Mesendoderm (in vitro differentiated cells): ENCODE measurements at places on chromosomes 11 and 22.

DNA sequence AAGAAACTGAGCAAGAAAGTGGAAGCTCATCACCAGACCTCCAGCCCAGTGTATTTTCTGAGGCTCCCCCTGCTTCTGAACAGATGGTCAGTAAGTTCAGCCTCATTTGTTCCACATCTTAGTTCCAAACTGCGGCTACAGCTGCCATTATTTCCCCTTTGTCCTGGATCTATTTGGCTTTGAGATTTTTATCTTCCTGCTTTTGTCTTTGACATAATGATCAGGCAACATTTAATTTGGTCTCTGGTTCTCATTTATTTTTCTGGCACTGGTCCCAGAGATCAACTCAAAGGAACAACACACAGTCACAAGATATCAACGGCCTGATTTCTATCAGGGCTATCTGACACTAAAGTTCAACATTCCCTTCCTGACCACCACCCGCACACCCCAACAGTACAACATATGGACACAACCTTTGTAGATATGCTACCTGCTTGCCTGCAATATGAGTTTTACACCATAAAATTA, 137.5 kb downstream of the FAM76B start:
- no peak for DNase-seq

DNA sequence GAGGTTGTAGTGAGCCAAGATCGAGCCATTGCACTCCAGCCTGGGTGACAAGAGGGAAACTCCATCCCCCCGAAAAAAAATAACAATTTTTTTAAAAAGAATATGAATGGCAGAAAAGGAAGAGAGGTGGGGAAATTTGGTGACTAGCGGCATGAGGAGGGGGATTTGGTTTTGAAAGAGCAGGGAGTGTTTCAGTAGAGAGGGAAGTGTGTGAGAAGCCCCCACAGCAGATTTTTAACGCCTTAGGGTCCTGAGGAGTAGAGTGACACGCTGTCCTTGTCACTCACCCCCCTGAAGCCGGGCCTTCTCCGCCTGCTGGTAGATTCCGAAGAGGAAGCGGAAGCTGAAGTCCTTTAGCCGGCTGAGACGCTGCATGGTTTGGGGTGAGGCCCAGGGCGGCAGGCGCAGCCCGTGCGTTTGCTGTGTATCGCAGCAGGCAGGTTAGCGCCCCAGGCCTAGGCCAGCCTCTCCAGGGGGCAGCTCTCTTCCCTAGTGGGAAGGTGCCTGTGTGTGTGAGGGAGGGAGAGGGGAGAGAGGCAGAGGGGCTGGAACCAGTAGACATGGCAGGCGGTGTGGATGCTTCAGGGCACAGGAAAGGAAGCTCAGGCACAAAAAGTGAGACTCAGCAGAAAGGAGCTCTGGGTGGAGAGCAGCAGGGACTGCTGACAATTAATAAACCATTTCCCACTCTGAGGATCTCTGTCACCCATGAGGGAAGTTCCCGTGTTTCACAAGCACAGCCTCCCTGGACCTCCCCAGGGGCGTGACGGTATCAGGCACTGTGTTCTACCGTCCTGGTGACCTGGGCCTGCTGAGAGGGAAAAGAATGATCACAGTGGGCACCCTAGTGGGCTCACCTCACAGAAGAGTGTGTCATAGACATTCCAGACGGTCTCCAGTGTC, 3.9 kb downstream of the ACP2 start:
- DNase-seq: no peak

DNA sequence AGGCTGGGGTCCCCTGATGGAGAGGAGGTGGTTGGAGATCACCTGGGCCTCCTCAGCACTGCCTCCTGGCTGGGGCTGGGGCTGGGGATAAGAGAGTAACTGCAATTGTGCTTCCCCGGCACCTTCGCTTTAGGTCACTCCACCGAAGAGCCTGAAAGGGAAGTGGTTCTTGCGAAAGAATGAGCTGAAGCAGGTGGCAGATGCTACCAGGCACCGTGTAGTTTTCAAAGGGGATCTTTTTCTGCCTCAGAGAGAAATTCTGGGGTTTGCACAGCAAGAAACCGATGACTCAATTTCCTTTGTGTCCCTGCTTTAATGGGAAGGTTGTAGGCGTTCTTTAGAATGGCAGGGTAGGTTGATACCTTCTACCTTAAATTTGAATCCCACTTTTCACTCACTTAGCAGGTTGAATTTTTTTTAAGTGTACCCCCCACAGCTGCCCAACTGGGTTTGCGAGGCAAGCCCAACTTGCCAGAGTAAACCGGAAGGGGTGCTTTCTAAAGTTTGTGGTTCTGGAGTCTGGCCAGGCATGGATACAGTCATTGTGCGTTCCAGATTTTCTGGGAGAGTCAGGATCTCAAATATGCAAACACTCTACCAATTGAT, 5.3 kb downstream of the CD44 start:
- DNase-seq: no peak

- no peak for DNase-seq
Measured at GRCh38 chr11:18748766-18749365, 22.9 kb upstream of the IGSF22 start.

- DNase-seq: no peak
Measured at GRCh38 chr22:48563966-48564330, 1263.7 kb downstream of the BRD1 start.

- peak; percentile 72 for DNase-seq
Measured at GRCh38 chr11:117717485-117718314, 79.3 kb downstream of the DSCAML1 start.

DNA sequence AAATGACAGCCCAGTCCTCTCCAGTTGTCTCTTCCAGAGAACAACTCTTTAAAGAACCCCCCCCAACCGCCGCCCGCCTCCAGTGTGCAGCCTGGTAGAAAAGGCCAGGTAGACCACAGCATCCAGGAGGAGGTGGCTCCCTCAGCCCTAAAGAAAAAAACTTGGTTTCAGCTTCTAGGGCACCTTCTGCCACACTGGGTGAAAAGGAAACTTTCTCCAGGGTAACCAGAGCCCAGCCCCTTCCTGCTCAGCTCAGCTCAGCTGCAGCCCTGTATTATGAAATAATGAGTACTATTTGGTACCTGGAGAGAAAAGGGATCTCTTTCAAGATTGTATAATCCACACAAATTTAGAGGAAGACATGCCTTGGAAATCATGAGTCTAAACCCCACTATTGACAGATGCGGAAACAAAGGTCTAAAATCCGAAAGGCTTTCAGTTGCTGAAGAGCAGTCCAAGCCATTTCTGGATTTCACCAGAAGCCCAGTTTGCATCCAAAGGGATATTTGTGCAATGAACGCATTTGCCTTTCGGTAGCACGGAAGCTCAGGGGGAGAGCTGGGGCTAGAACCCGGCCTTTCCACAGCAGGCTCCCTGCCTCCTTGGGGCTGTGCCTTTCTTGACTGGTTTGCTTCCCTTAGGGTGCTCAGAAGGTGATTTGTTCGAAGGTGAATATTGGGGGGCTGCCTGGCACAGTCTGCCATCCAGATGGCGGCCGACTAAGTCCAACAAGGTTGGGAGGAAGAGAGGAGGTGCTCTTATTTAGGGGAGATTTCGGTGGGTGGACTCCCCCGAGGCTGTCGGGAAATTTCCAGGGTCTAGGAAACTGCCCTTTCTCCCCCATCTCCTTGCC, 3.3 kb downstream of the FXYD6 start:
- DNase-seq: no peak

- no peak for DNase-seq
Measured at GRCh38 chr22:33002035-33002434, 56.1 kb downstream of the SYN3 start.

GRCh38 chr22:50605002-50605612, 4.5 kb downstream of the MAPK8IP2 start:
- no peak for DNase-seq

- no peak for DNase-seq
Measured at GRCh38 chr11:6895010-6895409, 2.7 kb upstream of the OR2D2 start.

DNA sequence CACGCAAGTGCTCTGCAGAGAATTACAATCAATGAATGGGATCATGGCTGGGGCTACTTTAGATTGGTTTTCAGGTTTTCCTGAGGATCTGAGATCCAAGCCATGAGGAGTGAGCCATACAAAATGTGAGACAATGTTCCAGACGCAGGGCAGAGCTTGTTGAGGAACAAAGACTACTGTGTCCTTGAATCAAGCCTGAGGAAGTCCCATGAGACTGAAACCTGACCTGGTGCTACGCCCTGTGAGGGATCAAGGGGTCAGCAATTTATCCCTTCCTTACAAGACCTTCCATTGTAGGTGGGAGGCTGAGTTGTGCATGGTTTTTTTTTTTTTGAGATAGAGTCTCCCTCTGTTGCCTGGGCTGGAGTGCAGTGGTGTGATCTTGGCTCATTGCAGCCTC, 2.1 kb downstream of the INCENP start:
- DNase-seq: no peak

DNA sequence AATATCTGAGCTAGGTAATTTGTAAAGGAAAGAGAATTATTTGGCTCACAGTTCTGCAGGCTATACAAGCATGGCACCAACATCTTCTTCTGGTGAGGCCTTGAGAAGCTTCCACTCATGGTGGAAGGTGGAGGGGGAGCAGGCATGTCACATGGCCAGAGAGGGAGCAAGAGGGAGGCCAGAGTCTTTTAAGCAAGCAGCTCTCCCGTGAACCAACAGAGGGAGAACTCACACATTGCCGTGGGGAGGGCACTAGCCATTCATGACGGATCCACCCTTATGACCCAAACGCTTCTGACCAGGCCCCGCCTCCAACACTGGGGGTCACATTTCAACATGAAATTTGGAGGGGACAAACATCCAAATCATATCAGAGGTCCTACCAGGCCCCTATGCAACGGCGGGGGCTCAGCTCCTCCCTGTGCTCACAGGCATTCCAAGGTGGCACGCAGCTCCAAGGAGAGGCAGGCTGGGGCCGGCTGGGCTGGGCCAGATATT, 4.6 kb downstream of the C11orf96 start:
- DNase-seq: peak; percentile 83
